ENCODE measurements at places on chromosomes 1 and 21. TPM values are rescaled to one million over a fixed set of nuclear protein-coding genes. Genes with fewer than 3 reads are reported as not detected.

IGSF5 gene
- total RNA-seq, result not detected

GRCh38 chr21:25493722-25494121, 113.6 kb downstream of the MRPL39 start:
- H3K4me3 ChIP-seq, result no peak overlapping the region
- H3K27me3 ChIP-seq, result no peaks in the 10 kb centered on the region
- no peak overlapping the region for H3K27ac ChIP-seq
- no peak for DNase-seq

- H3K27ac ChIP-seq, result no peak overlapping the region
- no peaks in the 10 kb centered on the region for H3K36me3 ChIP-seq
- H3K4me3 ChIP-seq, result no peak overlapping the region
- H3K4me1 ChIP-seq, result peaks cover 7% of the 10 kb centered on the region
Observed at GRCh38 chr1:235642943-235643371, 6.6 kb downstream of the GNG4 start.

- no peaks in the 10 kb centered on the region for H3K36me3 ChIP-seq
Observed at GRCh38 chr1:10941891-10942541, 70.4 kb upstream of the TARDBP start.

GRCh38 chr1:109884242-109884891, 26.3 kb upstream of the CSF1 start:
- DNase-seq, result no peak
- H3K36me3 ChIP-seq, result no peaks in the 10 kb centered on the region
- H3K4me3 ChIP-seq, result no peak overlapping the region
- H3K27me3 ChIP-seq, result peaks cover 13% of the 10 kb centered on the region

GRCh38 chr1:36696261-36696940, 213.7 kb upstream of the CSF3R start:
- H3K27ac ChIP-seq, result no peak overlapping the region
- no peak for DNase-seq
- H3K27me3 ChIP-seq, result no peaks in the 10 kb centered on the region
- H3K4me3 ChIP-seq, result no peak overlapping the region
- H3K36me3 ChIP-seq, result no peaks in the 10 kb centered on the region

CACNA1S gene
- total RNA-seq, result not detected

GRCh38 chr21:33315946-33316710, 8.6 kb upstream of the IFNAR1 start:
- no peak for DNase-seq
- peaks cover 32% of the 10 kb centered on the region for H3K27me3 ChIP-seq
- H3K27ac ChIP-seq, result no peak overlapping the region
- no peaks in the 10 kb centered on the region for H3K4me1 ChIP-seq
- no peak overlapping the region for H3K4me3 ChIP-seq

GBP5 gene
- total RNA-seq, result 0.31 TPM

DNA sequence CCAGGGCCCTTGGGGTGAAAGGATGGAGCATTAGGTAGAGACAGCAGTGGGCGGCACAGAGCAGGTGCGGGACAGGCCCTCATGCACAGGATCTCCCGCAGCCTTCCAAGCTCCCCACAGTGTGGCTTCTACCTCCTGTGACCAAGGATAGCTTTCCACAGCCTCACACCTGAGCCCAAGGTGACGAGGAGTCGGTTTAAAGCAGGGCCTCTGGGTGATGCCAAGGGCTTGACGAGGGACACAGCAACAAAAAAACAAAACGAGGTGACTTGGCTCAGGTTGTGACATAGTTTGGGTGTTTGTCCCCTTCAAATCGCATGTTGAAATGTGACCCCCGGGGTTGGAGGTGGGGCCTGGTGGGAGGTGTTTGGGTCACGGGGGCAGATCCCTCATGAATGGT, 15.3 kb downstream of the RSPH1 start:
- H3K4me3 ChIP-seq, result no peak overlapping the region
- H3K27ac ChIP-seq, result no peak overlapping the region
- peaks cover 5% of the 10 kb centered on the region for H3K27me3 ChIP-seq
- no peaks in the 10 kb centered on the region for H3K36me3 ChIP-seq

DNA sequence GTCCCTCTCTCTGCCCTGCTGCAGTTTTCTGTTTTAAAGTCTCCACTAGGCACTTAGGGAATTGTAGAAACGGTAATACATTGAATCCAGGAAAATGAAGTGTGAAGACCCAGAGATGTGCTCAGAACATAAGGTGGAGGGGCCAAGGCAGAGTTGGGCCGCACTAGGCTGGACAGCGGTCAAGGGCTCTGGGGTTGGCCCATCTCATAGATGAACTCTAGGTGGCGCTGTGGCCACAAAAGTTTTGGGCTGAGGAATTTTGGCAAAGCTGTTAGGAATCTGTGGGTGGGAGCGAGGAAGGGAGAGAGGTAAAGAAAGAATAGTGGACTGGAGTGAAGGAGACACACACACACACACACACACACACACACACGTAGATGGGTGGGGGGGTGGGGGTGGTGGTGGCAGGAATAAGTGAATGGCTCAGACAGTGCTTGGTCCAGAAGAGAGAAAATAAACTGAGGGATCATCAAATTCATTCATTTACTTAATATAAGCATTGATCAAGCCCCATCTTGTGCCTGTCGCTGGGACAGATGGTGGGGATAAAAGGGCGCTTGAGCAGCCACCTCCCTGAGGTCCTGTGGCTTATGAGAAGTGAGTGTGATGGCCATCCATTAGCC, 258.5 kb downstream of the TRABD2B start:
- H3K27me3 ChIP-seq, result peaks cover 8% of the 10 kb centered on the region
- H3K36me3 ChIP-seq, result no peaks in the 10 kb centered on the region
- no peak overlapping the region for H3K4me3 ChIP-seq
- no peak overlapping the region for H3K27ac ChIP-seq

PCSK9 gene
- 0.23 TPM for total RNA-seq

- H3K36me3 ChIP-seq, result no peaks in the 10 kb centered on the region
- no peak for DNase-seq
- H3K4me1 ChIP-seq, result no peaks in the 10 kb centered on the region
- H3K27me3 ChIP-seq, result peaks cover 13% of the 10 kb centered on the region
Observed at GRCh38 chr1:206079135-206079534, 26.2 kb downstream of the RHEX start.

AGT gene
- not detected for total RNA-seq

SERINC2 gene
- 19.4 TPM for total RNA-seq

- H3K36me3 ChIP-seq, result no peaks in the 10 kb centered on the region
- DNase-seq, result no peak
- no peak overlapping the region for H3K4me3 ChIP-seq
- H3K27ac ChIP-seq, result no peak overlapping the region
- no peaks in the 10 kb centered on the region for H3K27me3 ChIP-seq
Observed at GRCh38 chr1:13702425-13703127, 2.6 kb downstream of the PRDM2 start.

- no peaks in the 10 kb centered on the region for H3K36me3 ChIP-seq
- H3K27me3 ChIP-seq, result no peaks in the 10 kb centered on the region
- no peak overlapping the region for H3K4me3 ChIP-seq
- H3K27ac ChIP-seq, result no peak overlapping the region
- DNase-seq, result no peak
Observed at GRCh38 chr21:40516335-40516734, 330.6 kb downstream of the DSCAM start.

DNA sequence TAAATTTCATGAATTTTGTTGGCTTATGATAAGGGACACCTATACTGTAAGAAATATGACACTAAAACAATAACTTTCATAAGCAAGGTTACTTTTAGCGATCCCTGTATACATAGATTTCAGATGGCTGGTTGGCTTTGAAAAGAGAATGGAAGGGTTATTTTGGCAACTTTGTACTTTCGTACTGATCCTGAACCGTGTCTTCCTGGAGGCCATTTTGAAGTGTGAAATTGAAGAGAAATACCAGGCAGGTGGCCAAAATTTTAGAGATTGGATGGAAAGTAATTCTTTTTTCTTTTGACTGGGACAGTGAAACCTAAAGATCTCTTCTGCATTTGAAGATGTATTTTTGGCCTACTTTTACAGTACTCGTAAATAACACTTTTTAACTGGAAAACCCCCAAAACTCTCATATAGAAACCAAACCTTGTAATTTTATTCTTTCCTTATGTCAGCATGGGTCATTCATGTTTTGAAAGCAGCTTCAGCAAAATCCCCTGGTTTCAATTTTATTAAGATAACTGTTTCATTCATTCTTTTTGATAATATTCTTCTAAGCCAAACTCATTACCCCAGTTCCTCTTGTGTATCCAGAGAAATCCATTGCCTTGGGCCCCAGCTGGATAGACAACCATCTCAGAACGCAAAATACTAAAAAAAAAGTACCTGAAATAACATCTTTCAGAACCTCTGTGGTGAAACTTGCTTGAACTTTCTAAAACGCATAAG, 38.4 kb upstream of the ZNF281 start:
- H3K36me3 ChIP-seq, result no peaks in the 10 kb centered on the region
- no peak overlapping the region for H3K4me3 ChIP-seq
- DNase-seq, result no peak
- H3K4me1 ChIP-seq, result peaks cover 6% of the 10 kb centered on the region
- no peak overlapping the region for H3K27ac ChIP-seq

DNA sequence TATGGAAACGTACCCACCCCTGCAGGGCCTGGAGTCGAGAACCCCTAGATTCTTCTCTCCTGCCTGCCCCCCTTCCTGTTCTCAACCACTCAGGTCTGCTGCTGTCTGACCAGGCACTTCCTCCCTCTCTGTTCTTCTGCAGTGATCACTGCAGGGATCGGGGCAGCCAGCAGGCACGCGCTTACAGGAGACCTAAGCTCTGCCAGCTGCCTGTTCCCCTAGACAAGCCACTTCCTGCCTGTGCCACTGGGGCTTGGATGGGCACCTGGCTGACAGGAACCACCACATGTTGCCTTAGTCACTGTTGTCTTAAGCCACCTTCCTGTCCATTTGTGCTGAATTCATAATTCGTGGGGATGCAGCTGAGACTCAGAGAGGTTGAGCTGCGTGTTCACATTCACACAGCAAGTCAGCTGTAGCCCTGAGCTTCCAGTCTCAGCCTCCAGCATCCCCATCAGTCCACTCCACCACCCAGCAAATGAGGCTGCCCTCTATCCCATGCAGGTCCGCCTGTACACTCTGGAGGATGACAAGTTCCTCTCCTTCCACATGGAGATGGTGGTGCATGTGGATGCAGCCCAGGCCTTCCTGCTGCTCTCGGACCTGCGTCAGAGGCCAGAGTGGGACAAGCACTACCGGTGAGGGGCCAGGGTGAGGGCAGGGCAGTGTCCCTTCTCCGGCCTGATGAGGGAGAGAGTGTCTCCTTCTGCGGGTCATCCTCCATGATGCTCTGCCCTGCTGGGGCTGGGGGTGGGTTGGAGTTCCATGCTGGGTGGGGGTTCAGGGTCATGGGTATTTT, 18.6 kb downstream of the FAM151A start:
- H3K27ac ChIP-seq, result no peak overlapping the region
- peaks cover 3% of the 10 kb centered on the region for H3K4me1 ChIP-seq
- H3K4me3 ChIP-seq, result no peak overlapping the region

AJAP1 gene
- total RNA-seq, result not detected

DNA sequence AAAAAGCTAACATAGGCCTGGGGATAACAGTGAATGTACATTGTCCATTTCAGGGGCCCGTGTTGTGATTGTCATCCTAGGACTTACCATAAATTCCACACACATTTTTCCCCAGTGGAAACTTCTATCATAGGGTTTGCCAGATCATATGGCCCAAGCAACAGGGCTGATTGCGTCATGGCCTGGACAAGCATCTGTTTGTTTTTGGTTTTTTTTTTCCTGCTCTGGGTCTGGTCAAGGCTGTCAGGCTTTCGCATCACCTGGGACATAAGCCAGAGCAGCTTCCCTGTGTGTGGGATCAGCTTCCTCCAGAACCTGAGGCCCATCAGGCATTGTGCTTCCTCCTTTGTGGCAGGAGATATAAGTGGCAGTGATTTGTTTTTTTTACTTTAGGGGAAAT, 598.5 kb upstream of the USP24 start:
- H3K27me3 ChIP-seq, result no peaks in the 10 kb centered on the region
- DNase-seq, result no peak
- no peaks in the 10 kb centered on the region for H3K4me1 ChIP-seq
- H3K36me3 ChIP-seq, result no peaks in the 10 kb centered on the region
- H3K27ac ChIP-seq, result no peak overlapping the region

NBPF20 gene
- 5.3 TPM for total RNA-seq
